Natural killer cell (primary cell): ENCODE measurements at places on chromosomes 11 and 22. TPM values are rescaled to one million over a fixed set of nuclear protein-coding genes. Genes with fewer than 3 reads are reported as not detected.

Gene CATSPERZ
- total RNA-seq = 0.90 TPM

Gene SPI1
- total RNA-seq = 55.4 TPM

DNA sequence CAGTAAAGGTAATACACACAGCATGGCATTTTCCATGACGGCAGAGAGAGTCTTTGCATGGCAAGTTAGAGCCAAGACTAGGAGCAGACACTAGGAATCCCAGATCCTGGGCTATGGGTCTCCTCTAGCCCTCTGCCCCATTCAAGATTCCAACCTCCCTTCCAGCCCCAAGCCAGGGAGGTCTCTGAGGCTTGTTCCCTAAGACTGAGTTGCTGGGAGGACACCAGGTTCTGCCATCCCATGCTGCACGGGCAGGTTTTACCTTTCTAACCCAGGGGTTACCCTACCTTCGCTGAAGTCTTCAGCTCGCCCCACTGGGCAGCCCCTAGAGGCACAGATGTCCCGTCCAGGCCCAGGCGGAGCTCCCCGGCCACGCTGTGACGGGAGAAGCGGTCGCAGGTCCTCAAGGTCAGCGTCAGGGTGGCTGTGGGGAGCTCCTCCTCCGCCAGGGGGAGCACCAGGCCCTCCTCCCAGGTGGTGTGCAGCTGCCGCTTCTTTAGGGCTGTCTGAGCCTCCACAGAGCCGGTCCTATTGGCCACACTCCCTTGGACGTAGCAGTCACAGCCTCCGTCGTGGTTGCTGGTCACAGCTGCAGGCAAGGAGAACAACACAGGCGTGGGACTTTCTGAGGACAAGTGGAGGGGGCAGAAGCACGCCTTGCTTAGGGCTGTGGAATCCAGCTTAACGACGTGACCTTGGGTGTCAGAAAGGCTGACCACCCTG lies 33.8 kb downstream of the SYT13 start:
- no peak for DNase-seq

DNA sequence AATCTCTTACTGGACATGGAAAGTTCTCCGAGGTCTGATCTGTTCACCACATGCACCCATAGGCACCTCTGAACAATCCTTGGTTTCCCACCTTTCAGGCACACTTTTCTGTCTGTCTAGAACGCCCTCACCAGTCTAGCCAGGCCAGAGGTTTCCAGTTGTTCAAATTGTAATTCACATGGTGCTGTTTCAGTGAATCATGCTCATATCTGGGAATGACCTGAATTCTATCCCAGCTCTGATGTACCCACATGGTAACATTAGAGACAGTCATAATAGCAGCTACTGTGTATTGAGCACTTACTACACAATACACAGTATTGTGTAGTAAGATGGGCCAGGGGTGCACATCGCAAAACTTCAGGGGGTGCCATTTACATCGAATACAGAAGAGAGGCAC lies 138.2 kb downstream of the COMMD9 start:
- DNase-seq = no peak

DNA sequence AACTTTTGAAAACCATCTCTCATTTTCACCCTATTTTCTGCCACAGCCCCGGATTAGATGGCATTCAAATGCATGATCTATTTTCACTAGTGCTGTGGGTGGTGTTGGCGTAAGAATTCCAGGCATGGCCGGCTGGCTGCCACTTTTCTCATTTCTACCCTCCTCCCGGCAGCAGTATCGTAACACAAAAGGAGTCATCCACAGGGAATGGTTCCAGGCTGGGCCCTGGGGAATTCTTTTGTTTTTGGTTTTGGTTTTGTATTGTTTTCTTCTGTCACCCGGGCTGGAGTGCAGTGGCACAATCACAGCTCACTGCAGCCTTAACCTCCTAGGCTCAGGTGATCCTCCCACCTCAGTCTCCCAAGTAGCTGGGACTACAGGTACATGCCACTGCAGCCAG lies 13.8 kb downstream of the JAML start:
- DNase-seq = no peak

- no peak for DNase-seq
Observed at GRCh38 chr11:14132312-14132711, 169.8 kb downstream of the SPON1 start.
